ENCODE measurements at places on chromosomes 11 and 22.

- no peak for DNase-seq
Measured at GRCh38 chr11:67251841-67252240, 14.4 kb upstream of the GRK2 start.

GRCh38 chr11:44516688-44517507 is 48.6 kb upstream of the CD82 start:
- no peak for DNase-seq

- no peak for DNase-seq
Measured at GRCh38 chr11:120522736-120523135, 11.2 kb downstream of the GRIK4 start.

GRCh38 chr22:29117799-29118477 is 45.1 kb downstream of the KREMEN1 start:
- no peak for DNase-seq
